ENCODE measurements at places on chromosomes 11 and 22.
A peak's percentile ranks its signal among the peaks of the same experiment; 100 is the strongest.

- no peak for DNase-seq
Observed at GRCh38 chr11:34331329-34331728, 26.5 kb downstream of the ABTB2 start.

DNA sequence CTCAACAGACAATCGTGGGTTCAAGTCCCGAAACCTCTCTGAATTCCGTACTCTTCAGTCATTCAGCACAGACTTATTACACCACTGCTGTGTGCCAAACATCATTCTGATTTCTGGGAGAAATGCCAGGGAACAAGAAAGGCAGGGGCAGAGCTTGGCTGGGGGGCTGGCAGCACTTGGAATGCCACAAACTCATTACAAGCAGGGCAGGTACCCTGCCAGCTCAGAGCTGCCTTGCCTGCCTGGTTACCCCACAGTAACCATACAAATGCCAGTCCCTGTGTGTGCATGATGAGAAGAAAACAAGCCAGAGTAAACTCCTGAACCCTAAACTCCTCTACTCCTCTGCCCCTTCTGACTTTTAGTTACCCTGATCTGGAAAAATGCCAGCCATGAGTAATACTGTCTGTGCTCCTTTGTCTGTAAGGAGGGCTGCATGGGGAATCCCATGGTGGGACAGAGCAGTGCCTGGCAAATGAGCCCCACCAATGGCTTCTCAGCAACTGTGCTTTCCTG is 6.9 kb upstream of the RAD9A start:
- no peak for DNase-seq

DNA sequence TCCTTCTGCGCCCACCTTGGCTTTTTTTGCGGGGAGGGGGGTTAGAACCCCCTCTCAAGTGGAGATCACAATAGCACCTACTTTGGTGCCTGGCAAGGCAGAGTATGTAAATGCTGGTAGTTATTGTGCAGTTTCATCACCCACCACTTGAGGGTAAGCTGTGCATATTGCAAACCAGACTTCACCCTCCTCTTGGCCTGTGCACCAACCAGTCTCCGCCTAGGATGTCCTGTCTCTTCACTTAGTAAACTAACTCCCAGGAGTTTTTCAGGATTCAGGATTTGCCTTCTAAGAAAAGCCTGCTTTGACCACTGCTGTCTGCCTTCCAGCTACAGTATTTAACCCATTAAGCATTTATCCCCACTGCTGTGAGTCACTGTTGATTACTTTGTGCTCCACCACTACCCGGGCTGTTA is 2.0 kb upstream of the UBXN1 start:
- peak; percentile 86 for DNase-seq

DNA sequence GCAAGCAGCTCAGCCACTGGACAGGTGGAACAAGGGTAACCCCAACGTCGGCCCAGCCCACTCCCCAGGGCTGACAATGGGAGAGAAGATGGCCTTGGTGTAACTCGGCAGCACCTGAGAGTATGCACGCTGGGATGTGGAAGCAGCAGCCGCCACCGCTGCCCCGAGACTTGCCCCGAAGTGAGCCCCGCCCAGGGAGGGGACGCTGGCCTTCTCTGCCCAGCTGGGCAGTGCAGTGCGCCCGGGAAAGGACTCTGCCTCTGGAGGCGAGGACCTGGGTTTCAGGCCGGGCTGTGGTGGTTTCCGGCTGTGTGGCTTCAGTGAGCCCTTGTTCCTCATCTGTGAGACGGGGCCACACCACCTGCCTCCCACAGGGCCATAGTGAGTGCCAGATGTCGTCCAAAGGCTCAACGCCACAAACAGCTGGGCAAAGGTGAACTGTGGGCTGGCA is 8.6 kb upstream of the POLDIP3 start:
- no peak for DNase-seq

DNA sequence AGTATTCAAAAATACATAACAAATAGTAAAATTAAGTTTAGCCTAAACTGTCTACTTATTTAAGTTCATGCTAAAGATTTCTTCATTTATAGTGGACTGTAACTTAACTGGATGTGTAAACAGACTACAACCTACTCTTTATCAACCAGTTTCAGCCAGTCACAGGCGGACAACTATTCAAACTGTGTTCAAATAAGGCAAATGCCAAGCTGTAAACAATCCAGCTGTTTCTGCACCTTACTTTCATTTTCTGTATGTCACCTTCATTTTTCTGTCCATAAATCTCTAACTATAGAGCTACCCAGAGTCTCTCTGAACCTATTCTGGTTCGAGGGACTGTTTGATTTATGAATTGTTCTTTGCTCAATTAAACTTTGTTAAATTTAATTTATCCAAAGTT is 992.8 kb downstream of the DLG2 start:
- no peak for DNase-seq

DNA sequence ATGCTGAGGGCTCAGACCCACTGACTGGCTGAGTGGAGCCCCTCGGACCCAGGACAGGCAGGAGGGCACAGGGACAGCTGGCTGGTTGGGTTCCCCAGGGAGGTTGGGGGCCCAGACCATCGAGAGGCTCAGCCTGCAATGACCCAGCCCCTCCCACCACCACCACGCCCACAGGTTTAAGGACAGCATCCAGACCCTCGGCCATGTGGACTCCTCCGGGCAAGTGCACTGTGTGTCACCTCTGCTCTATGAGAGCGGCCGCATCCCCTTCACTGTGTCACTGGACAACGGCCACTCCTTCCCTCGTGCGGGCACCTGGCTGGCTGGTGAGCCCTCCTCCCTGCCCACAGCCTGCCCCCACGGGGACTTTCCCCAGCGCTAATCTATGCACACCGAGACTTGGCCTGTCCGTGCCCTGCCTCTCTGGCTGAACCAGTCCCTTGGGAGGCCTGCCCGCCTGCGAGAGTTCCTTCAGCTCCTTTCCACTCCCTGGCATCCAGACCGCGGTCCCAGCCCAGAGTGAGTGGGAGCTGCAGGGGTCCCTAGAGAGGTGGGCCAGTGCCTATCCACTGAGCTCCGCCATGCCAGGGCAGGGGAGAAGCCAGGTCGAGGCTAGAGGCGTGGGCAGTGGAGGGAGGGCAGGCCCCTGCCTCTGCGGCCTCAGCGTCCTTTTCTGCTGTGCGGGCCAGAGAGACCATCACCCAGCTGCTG is 2.2 kb downstream of the SUSD2 start:
- DNase-seq, result no peak

GRCh38 chr22:31302006-31302405 is 9.7 kb upstream of the PIK3IP1 start:
- no peak for DNase-seq

Measured in hepatic stellate cell (primary cell).